Fibroblast of the aortic adventitia (primary cell): ENCODE measurements at places on chromosomes 7 and 10. TPM values are rescaled to one million over a fixed set of nuclear protein-coding genes. Genes with fewer than 3 reads are reported as not detected.

SEMA3A gene
- 1.6 and 118 TPM in 2 replicates for total RNA-seq

HABP2 gene
- not detected in 2 replicates for total RNA-seq

AKR1D1 gene
- total RNA-seq: not detected in 2 replicates

GRCh38 chr10:131071721-131072120, 239.8 kb downstream of the TCERG1L start:
- no peak for DNase-seq

DNA sequence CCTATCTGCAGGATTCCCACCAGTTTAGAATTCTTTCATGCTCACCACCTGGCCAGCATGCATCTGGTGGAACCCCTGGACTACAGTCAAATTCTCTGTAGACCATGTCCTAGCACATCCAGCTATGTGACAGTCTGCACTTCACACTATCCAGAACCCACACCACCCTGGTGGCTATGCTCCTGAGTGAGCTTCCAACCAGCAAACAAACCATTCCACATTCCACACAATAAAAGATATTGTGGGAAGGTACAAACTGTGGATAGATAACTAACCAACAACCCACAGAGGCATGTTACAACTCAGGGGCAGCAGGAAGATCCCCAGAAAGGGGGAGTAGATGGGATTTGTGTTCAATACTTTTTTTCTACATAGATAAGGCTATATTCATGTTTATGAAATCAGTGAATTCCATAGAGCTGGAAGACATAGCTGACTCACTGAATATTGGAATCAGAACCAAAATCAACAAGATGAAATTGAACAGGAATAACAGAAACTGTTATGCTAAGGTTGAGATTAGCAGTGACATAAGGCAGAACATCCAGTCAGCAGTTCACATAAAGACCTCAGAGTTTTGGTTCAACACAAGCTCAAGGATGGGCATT, 72.5 kb downstream of the LRRC17 start:
- peak; percentile 89 for DNase-seq

GRCh38 chr10:46282842-46283574, 3.8 kb upstream of the ANTXRL start:
- DNase-seq: peak; percentile 68

DNA sequence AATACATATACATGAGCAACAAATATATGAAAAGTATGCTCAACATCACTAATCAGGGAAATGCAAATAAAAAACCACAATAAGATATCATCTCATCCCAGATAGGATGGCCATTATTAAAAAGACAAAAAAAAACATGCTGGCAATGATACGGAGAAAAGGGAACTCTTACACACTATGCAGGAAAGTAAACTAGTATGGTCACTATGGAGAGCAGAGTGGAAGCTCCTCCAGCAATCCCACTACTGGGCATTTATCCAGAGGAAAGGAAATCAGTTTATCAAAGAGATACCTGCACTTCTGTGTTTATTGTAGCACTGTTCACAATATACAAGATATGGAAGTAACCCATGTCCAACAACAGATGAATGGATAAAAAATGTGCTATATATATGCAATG, 217.5 kb downstream of the SDK1 start:
- peak; percentile 41 for DNase-seq
